ENCODE measurements at places on chromosomes 5 and 9.

DNA sequence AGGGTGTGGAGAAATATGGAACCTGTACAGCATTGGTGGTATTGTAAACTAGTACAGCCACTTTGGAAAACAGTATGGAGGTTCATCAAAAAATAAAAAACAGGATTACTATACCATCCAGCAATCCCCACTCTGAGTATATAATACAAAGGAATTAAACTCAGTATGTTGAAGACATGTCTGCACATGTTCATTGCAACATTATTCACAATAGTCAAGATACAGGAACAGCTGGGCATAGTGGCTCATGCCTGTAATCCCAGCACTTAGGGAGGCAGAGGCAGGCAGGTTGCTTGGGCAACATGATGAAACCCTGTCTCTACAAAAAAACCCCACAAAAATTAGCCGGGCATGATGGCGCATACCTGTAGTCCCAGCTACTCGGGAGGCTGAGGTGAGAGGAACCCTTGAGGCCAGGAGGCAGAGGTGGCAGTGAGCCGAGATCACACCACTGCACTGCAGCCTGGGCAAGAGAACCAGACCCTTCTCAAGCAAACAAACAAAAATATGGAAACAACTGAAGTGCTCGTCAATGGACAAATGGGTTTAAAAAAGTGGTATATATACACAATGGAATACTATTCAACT lies 63.6 kb downstream of the TMEM174 start:
- DNase-seq, result no peak

DNA sequence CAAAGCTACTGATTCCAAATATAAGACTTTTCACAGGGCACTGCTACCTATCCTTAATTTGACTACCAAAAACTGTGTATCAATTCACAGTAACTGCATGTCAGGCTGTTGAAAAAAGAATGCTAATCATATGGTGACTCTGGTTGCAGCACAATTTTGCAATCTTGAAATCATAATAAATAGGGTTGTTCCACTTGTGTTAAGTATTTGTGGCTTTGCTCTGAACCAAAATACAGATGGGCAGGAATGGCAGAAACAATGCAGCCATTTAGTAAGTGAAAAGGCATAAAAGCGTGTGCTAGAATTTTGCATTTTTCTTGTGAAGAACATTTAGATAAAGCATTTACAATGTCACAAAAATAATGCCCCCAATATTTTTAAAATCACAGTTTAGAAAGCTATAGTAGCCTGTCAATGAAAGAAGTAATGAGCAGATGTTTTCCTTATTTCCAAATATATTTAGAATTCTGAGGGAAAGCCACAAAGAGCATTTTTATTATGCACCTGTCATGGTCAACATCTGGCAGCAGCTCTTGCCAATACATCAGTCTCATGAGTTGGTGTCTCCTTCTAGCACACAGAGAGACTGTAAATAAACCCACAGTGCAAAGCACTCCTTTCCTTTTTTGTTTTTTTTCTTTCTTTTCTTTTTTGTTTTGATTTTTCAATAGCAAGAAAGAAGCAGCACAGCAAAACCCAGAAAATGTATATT lies 54.8 kb upstream of the PAM start:
- DNase-seq, result no peak

- no peak for DNase-seq
Observed at GRCh38 chr5:140286424-140286823, 16.5 kb downstream of the PFDN1 start.

GRCh38 chr5:170552621-170553115 lies 48.8 kb downstream of the KCNIP1 start:
- DNase-seq, result peak; percentile 92

DNA sequence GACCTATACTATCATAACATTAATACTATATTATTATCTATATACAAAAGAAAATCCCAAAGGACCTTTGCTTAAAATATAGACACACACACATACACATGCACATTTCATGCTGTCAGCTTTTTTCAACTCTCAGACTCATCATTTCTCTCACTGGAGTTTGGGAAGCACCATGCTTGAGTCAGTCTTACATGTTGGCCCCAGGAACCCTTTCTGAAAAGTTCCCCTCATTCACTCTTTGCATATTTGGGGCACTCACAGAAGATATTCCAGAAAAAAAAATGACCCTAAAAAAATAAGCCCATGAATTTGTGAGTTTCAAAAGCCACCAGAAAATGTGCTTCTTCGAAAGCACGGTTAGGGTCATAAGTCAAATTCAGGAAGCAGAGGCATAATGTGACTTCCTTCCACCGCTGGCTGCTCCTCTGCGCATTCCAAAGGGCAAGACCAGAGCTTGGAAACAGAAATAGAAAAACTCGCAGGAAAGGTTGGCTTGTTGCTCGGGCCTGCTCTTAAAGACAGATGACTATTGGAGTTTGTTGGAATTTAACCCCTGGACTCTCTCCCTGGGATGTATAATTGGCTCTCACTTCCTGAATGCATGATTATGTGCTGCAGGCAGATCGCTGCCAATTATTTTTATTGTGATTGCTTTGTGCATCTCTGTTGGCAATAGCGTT lies 129.7 kb upstream of the IQGAP2 start:
- no peak for DNase-seq

GRCh38 chr9:78932849-78933627 lies 636.1 kb downstream of the PSAT1 start:
- DNase-seq, result no peak

DNA sequence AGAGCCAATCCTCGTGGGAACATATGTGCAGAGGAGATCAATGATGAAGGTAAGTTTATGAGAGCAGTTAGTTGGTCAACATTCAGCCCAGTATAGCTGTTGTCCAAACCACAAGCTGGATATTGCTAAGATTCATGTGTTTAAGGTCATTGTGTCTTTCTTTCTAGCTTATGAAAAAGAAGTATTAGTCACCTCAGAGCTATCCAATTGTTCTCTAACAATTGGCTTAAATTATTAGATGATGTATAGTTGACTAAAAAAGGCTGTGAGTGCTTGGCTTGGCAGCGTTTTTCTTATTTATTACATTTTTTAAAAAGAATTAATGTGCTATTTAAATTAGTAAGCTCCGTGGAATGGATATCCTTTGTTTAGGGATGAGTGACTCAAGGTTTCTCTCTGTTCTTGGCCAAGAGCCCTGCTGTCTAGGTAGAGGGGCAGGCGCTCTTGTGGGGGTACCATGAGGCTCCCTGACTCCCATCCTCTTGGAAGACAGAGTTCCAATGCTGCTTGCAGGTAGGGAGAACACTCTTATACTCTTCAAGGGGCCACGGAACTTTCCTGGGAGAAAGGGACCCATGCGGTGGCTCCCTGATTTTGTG lies 487.4 kb downstream of the IRX1 start:
- peak; percentile 87 for DNase-seq

GRCh38 chr9:34991607-34992375 lies 2.2 kb downstream of the DNAJB5 start:
- no peak for DNase-seq

GRCh38 chr9:119701651-119702050 lies 332.4 kb upstream of the BRINP1 start:
- no peak for DNase-seq

DNA sequence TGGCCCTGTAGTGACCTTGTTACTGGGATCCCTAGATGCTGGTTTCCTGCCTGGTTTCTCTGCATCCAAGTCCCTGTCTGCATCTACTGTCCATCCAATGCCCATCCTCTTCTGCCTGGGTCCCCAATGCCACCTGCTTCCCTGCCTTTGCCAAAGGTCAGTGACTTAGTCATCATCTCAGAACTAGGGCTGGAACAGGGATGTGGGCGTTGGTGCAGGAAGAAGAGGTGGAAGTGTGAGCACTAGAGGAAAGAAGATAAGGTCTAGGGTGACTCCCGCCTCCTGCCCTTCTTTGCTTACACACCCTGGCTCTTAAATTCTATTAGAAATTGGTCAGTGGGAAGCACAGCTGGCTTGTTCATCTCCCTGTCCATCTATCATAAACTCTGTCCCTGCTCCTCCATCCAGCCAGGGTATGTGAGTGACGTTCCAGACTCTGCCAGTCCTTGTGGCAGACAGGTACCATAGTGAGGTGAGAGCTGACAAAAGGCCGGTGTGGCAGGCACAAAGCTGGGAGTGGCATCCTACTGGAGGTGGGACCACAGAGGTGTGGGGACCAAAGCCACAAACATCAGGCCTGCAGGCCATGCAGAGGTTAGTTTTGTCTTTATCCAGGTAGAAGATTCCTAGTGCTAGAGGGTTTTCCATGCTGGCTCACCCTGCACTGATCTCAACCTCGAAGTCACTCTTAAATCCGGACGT lies 9.2 kb downstream of the PTPN3 start:
- DNase-seq, result no peak

DNA sequence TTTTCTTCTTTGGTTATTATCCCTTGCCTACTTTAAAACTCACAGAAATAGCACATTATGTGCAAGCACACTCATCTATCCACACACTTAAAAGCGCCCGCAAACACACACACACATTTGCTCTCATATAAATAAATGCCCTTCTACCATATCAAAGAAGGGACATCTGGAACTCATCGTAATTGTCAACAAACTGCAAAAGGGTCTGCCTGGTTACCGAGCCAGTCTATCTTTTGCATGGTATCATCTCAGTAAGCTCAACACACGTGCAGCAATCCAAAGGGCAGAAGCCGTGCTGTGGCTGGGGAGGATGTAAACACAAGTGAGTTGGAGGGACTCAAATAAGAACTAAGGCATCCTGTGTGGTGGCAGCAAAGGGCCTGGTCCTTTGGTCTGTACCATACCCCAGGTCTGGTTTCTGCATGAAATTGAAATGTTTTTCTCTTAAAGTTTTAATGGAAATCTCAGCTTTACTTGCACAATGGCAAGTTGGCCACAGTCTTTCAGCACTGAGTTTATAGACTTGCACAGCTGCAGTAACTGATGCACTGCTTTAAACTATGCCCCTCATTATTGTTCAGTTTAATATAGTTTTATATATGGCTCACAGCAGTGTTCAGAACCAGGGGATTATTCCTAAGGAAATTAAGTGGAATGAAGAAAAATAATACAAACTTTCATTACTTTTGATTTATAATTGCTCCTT lies 331.0 kb downstream of the ADAMTS6 start:
- no peak for DNase-seq

DNA sequence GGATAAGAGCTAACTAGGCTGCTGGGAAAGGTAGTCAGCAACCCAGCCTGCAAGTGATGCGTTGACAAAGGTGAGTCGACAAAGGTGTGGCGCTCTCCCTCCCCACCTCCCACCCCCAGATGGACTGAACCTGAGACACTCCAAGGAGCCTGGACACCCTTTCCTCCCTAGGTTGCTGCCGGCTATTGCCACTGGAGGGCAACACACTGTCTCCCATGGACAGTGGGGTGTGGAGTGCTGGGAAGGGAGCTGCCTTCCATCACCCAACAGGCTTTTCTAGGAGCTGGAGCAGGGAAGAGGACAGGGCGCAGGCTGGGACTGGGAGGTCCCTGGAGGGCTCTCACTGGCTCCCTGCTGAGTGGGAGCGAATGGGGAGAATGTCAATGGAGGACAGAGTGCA lies 75.4 kb upstream of the ARAP3 start:
- DNase-seq, result no peak

DNA sequence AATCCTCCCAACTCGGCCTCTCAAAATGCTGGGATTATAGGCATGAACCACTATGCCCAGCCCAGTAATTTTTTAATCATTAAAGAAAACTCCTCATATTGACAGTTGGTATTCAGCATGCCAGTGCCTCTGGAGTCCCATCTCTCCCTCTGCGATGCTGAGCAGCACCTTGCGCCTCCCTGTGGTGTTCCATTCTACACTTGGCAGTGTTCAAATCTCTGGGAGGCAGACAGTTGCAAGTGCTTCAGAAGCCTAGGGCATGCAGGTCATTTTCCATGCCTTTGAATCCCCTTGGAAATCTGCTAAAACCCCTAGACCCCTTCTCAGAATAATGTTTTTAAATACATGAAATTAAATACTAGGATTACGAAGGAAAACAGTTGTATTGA lies 41.3 kb downstream of the GARNL3 start:
- DNase-seq, result no peak

- DNase-seq, result no peak
Observed at GRCh38 chr5:68353605-68354004, 138.0 kb downstream of the PIK3R1 start.

Measured in astrocyte of the cerebellum (primary cell).